ENCODE measurements at places on chromosomes 4 and X.

DNA sequence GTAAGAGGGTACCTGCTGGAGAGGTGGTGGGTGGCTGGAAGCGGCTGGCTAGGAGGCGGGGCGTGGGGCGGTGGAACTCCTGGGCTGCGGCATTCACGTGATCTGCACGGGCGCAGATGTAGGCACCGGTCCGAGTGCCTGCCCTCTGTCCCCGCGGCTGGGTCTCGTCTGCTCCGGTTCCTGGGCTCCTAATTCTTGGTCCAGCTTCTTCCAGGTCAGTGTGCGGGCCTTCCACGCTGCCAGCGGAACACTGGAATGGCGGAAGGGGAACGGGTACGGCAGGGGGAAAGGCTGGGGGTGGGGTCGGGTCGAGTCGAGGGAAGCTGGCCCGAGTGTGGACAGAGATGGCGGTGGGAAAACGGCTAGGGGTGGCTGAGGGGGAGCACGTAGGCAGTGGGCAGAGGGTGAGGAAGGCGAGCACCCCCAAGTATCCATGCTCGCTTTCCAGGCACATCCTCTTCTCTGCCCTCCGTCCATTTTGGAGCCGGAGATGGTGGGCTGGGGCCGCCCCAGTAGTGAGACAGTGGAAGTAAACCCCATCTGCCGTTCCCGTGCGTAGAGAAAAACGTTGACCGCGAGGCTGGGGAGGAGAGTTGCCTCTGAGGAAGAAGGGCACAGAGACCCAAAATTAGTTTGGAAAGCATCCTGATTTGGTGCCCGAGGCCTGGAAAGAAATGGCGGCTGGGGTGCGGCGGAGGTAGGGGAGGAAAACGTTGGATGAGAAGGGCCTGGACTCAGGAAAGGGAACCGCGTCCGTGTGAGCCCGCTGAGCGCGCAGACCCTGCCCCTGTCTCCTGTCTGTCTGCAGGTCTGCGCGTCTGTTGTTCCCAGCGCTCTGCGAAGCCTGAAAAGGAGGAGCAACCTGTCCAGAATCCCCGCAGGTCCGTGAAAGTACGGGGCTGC, at the start of gene TCEAL4:
Gene TCEAL4 (plus strand): TSS at position 105 of the 903 bp plus-strand sequence. CDS start 1,161 bp downstream, outside the sequence.
- DNase-seq = no peak

DNA sequence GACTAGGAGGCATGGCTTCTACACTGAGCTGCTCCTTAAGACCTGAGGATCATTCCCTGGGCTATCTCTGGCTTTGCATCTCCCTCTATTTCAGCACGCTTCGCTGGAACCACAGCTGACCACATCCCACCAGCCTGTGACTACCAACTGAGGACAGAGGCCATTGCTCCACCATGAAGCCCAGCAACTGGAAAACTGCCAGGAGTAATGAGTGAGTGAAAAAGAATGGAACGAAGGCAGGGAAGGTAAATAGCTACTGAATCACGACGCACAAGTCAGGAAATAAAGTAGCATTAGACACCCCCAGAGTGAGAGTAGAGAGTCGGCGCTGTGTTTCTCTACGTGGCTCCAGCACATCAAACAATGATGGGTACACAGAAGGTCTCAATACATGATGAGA, 314.7 kb downstream of the LDB2 start:
- no peak for DNase-seq

DNA sequence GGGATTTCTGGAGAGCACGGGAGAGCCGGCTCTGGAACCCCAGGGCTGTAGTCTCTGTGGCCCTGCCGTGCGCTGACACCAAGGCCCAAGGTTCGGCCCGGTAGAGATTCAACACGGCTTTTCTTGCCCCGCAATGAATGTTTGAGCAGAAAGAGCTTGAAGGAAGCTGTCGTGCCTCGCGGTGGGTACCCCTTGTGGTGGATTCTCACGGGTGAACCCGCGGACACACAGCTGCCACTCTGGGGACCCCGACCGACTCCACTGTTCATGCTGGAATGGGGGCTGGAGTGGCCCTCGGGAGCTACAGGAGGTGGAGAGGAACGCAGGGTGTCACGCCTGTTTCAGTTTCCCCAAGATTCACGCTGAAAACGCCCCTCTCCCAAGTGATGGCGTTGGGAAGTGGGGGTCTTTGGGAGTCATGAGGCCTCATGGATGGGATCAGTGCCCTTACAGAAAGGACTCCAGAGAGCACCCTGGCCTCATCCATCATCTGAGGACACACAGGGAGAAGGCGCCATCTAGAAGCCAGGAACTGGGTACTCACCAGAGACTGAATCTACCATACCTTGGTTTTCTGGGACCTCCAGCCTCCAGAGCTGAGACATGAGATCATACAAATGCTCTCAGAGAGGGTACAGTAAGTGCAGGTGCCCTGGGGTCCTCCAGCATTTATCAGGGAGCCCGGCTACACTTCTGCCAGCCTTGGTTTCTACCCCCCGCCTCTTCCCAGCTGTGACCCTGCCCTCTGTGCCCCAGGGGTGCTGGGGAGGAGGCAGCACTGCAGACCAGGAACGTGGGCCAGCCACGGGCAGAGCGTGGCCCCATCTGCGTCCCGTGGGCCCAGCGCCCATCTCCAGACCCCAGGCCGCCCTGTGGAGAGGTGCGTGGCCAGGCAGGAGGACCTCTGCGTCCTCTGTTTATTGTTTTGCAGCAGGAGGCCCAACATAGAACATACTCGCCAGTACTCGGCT, 6.4 kb downstream of the SLC25A6 start:
- DNase-seq = no peak

DNA sequence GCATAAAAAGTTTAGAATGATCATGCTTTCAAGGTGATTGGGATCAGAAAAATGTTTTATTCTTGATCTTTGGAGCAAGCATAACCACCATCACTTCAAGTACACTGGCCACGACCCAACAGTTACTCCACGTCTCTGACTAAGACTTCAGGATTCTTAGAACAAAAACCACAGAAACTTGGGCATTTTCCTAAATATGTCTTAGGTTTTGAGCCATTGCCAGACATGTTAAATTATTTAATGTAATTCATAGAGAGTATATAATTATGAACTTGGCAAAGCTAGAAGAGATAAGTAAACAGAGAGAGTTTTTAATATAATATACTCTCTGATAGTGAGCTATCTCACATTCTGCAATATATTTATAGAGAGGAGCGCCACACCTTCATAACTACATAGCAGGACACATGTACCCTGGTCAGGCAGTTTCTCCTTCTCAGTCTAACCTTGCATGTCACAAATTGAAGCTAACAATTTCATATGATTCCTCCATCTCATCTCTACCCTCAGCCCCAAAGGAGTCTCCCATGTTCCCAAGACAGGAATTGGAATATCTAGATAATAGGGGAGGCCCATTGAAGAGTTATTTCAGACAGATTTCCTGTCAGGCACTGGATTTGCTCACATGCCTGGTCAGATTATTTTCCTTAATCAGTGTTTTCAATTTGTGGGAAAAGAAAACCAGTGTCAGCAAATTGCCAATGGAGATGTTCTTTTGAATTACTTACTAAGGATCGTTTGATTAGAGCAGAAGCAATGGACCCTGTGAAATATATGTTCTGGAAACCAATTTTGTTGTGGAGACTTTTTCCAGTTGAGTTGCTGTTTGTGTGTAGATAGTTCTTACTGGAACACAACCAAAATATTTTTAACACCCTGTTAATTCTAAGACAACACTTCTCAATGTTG, 61.7 kb upstream of the GUCY1A1 start:
- no peak for DNase-seq

GRCh38 chrX:111445485-111445884, 33.5 kb upstream of the DCX start:
- DNase-seq = peak; percentile 16

DNA sequence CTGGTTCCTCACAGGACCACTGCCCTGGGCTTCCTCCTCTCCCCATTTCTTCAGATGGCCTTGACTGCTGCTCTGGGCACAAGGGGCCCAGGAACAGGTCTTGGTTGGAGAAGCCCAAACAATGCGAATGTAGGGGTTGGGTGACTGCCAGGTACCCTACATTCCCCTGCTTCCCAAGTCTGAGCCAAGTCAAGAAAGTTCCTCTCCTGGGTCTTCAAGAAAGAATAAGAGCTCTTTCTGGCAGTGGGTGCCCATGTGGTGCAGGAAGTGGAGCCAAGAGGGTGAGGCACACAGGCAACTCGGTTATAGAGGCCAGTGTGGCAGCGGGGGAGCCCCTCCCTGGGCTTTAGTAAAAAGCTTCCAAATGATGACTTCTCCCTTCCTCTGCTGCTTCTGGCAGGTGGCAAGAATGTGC, 2.7 kb downstream of the SLC34A2 start:
- no peak for DNase-seq

GRCh38 chr4:145324161-145324560, 143.8 kb upstream of the OTUD4 start:
- DNase-seq = no peak

GRCh38 chr4:188282471-188283232, 143.4 kb downstream of the TRIML1 start:
- no peak for DNase-seq

DNA sequence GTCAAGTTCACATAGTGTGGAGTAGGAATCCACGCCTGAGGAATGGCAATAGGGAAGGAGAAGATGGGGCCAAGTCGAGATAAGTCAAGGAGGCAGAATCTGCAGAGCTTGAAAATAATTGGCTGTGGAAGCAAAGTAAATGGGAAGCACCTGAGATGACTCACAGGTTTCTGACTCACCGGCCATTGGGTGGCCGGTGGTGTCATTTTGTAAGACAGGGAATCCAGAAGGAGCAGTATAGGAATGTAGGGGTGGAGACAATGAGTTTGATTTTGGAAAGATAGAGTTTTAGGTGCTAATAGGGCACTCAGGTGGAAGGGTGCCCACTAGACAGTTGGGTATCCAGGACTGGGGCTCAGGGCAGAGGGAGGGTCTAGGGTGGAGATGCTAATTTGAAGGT, 201.0 kb upstream of the MAMLD1 start:
- DNase-seq = no peak

GRCh38 chr4:40685300-40685699, 55.6 kb upstream of the RBM47 start:
- DNase-seq = no peak

DNA sequence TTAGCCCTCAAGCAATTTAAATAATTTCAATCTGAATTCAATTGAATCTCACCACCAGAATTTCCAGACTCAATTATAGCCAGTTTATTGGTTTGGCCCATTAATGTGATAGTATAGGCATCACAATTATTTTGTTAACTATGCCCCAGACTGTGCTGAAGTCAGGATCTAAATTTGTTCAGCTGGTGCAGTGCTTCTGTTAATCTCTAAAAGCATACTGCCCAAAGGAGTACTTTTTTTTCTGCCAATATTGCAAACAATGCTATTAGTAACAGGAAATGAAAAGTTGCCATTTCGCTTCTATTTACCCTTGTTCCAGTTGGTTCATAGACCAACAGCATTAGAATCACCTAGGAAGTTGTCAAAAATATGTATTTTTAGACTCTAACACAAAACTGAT, 171.0 kb downstream of the GPM6A start:
- DNase-seq = peak; percentile 2

DNA sequence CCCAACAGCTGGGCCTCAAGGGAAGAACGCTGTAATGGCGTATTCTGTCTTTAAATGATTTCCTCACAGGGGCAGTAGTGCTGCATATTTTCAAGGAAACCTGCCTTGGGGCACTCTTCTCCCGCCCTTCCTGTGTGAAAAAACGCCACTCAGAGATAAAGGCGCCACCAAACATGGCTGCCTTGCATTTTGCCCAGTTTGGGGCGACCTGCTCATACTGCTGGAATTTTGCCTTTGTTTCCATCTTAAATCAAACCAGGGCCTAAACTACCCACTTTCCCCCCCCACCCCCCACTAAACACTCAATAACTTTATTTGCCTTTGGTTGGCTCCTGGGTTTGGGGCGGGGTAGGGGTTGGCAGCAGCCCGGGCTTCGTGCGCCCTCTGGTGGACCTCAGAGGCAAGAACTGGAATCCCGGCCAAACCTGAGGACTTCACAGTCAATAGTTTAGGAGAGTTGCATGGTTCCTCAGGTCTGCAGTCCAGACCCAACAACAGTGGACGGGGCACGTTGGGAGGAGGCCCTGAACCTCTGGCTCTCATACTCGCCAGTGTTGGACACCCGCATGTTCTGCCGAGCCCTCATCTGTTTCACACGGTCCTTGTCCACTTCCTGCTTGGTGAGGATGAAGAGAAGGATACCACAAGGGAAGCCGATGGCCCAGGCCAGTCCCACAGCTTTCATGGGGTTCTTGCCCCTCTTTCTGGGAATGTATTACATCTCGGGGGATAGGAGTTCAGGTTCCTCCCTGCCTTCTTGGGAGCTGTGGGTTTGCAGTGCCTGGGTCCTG, 220.1 kb upstream of the STK26 start:
- no peak for DNase-seq

DNA sequence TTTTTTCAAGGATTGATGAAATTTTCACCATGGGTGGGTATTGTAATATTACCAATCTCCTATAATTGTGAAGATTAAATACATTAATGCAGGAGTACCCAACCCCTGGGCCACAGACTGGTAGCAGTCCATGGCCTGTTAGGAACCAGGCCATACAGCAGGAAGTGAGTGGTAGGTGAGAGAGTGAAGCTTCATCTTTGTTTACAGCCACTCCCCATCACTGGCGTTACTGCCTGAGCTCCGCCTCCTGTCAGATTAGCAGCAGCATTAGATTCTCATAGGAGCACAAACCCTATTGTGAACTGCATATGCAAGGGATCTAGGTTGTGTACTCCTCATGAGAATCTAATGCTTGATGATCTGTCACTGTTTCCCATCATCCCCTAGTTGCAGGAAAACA, 15.1 kb downstream of the RAPGEF2 start:
- DNase-seq = no peak
